Activated CD4-positive, alpha-beta T cell treated with anti-CD3 and anti-CD28 coated beads for 24 hours (primary cell): ENCODE measurements at places on chromosomes 7 and 10.

DNA sequence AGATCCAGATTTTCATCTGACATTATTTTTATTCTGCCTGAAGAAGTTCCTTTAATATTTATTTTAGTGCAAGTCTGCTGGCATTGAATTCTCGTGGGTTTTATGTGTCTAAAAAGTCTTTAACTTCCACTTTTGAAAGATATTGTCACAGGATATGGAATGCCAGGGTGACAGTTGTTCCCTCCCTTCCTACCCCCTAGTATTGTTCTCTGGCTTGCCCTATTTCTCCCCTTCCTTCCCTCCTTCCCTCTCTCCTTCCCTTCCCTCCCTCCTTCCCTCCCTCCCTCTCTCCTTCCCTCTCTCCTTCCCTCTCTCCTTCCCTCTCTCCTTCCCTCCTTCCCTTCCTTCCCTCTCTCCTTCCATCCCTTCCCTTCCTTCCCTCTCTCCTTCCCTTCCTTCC, 14.9 kb downstream of the OLAH start:
- DNase-seq, result no peak

DNA sequence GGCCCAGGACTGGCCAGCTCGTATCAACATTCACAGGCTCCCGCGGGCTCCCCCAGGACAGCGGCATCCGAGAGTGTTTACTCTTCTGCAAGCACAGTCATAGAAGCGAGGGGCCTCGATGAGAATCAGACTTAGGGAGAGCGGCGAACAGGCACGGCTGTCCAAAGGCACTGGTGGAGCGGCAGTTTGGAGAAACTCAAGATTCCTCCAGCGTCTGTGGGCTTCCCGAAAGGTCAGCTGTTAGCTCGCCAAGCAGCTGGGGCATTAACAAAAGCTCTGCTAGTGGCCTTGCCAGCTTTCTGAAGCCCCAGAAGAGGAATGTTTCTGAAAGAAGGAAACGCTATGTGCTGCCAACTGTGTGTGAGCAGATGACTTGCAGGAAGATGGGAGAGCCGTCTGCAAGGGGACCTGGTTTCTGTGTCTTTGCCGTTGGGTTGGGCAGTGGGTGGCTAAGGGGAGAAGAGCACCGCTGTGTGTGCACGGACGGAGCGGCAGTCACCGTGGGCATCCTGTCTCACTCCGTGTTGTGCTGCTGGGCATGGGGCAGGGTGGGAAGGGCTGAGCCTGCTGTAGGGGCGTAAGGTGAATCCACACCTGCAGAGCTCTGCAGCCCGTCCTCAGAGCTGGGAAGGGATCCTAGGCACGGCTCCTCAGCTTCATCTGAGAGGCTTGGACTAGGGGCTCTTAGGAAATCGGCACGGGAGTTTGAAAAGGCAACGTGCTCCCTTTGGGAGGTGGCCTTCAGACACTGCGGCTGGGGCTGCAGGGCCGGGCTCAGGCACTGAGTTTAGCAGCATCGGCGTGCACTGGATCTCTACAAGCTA, 42.1 kb downstream of the AMZ1 start:
- no peak for DNase-seq

- DNase-seq, result no peak
Measured at GRCh38 chr10:77763453-77764430, 126.1 kb upstream of the KCNMA1 start.

- no peak for DNase-seq
Measured at GRCh38 chr10:14389981-14390590, 59.4 kb upstream of the FRMD4A start.

DNA sequence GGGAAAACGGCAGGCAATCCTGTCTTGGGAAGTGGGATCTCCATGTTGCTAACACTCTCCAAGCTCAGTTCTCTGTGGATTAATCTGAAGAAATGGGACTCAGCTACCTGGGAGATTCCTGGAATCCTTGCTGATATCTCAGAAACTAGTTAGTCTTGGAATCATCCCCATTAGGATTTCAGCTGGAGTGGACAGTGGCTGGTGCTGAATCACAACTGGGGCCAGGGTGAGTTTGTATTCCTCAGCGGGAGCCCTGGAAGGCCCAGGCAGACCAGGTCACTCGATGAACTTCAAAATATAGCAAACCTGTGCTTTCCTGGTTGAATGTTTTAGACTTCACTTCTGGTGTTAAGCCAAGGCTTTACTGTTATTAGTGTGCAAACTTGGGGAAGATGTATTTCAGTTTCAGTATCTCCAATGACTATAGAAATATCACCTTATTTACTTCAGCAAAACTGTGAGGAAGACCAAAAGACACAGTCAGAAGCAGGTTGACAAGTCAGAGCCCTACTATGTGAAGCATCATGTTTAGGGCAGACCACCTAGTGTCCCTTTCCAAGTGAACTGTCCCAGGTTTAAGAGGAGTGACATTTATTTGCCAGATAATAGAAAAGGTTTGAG, 126.1 kb downstream of the AOAH start:
- DNase-seq, result no peak

- DNase-seq, result no peak
Measured at GRCh38 chr10:4260483-4261124, 475.6 kb upstream of the KLF6 start.

DNA sequence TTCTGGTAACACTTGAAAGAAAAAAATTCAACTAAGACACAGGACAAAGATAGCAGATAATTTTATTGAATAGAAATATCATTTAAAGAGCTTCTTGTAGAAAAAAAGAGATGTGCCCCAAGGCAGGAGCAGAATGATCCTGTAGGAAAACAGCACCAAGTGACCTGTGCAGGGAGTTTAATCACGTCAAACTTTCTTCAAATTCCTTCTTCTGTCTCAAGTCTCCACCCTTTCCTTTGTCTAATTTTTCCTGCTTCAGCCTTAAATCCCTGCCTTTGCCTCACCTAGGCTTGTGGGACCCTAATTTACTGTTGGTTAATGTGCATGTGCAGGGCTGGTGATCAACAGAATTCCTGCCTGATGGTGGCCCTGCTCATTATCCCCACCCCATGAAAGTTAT, 481.4 kb downstream of the IPMK start:
- no peak for DNase-seq

- no peak for DNase-seq
Measured at GRCh38 chr7:150716368-150716767, at the start of gene GIMAP1. Gene GIMAP1 (plus strand): TSS chr7:150716613. CDS start chr7:150719048, 2,435 bp downstream.

GRCh38 chr10:95324436-95325268, 33.8 kb upstream of the PDLIM1 start:
- DNase-seq, result no peak

DNA sequence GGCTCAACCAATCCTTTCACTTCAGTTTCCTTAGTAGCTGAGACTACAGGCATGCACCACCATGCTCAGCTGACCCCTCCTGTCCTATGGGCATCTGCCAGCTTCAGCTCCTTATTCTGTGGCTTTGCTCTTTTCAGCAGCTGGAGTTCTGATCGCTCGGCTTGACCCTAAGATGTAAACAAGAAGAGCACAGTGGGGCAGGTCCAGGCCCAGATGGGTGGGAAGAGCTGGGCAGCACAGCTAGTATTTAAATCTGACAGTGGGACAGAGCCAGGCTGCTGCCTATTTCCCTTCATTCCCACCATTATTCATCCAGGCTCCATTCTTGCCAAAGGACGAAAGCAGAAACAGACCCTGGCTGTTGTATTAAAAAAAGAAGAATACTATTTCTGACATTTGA, 494.9 kb upstream of the PODXL start:
- no peak for DNase-seq

GRCh38 chr10:55474258-55474657, 673.2 kb upstream of the PCDH15 start:
- DNase-seq, result no peak

DNA sequence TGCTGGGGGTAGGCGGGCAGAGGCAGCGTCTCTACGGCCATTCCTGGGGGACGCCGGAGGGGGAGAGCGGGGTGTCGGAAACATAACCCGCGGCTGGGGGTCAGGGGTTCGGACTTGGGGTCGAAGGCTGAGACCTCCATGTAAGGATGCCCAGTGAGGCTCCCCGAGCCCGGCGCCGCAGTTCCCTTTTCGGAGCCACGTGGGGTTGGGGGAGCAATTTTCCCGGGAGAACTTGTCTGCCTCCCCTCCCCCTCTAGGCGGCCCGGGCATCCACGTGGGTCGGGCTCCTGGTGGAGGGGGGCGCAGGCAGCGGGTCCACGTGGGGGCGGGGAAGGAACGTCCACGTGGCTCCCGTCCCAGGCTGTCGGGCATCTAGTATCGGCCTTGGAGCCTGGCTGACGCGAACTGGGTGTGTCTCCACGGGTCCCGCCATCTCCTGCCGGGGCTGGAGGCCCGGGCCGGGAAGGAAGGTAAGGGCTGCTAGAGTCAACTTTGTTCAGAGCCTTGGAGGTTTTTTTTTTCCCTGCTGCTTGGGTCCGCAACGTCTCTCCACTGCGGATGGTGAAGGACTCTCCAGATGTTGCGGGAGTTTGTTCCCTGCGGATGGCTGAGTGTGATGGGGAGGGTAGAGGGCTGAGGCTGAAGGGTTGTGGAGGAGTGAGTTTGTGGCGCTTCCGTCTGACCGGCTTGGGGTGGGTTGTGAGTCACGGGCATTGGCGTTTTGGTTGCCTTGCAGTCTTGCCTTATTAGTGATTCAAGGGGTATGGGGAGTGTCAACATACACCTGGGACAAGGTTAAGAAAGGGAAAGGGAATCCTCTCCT, 744 bp downstream of the PPRC1 start:
- peak; percentile 57 for DNase-seq

GRCh38 chr7:113796557-113796956, 122.3 kb downstream of the PPP1R3A start:
- no peak for DNase-seq

DNA sequence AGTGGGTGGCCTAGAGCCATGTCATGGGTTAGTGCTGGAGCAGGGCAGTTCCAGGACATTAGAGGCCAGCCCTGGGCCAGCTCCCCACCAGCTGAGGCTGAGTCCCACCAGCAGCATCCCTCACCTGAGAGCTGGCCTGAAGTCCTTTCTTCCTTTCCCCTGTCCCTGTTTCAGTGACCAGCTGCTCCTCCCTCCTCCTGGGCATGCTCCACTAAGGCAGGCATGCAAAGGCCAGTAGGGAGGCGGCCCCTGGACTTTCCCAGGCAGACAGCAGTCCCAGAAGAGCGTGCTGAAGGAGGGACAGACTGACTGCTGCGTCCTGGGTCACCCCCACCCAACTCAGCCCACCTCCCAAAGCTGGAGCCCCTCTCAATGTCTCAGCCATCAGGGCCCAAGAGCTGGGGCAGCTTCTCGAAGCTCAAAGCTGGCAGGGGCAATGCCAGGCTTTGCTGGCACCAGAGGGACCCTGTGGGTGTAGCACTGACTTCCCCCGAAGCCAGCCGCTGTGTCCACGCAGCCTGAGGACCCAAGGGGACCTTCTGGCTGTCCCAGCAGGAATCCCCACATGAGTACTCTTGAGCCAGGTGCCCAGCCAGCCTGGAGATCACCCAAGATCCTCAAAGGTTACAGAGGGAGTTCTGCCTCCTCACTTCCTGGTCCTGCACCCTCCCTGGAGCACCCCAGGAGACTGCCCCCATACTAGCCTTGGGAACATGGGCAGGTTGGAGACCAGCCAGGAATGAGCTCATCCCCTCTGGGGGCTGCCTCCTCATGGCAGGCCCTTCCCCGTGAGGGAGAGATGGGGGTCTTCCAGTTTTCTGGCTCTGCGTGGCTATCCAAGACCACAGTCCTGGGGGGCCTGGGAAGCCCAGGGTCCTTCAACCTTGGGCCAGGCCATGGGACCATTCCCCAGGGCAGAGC, 35.2 kb upstream of the RET start:
- DNase-seq, result no peak

DNA sequence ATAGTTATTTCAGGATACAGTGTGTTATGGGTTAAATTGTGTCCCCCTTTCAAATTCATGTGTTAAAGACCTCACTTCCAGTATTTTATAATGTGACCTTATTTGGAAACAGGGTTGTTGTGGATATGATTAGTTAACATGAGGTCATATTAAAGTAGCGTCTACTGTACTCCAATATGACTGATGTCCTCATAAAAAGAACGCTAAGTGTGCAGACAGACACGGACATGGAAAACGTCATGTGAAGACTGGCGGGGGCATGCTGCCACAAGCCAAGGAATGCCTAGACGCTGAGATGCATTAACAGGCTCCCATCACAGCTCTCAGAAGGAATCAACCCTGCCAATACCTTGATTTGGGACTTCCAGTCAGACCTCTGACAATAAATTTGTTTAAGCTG, 1.5 kb upstream of the WDR37 start:
- DNase-seq, result no peak

GRCh38 chr7:110943701-110944345, 147.1 kb upstream of the LRRN3 start:
- no peak for DNase-seq

DNA sequence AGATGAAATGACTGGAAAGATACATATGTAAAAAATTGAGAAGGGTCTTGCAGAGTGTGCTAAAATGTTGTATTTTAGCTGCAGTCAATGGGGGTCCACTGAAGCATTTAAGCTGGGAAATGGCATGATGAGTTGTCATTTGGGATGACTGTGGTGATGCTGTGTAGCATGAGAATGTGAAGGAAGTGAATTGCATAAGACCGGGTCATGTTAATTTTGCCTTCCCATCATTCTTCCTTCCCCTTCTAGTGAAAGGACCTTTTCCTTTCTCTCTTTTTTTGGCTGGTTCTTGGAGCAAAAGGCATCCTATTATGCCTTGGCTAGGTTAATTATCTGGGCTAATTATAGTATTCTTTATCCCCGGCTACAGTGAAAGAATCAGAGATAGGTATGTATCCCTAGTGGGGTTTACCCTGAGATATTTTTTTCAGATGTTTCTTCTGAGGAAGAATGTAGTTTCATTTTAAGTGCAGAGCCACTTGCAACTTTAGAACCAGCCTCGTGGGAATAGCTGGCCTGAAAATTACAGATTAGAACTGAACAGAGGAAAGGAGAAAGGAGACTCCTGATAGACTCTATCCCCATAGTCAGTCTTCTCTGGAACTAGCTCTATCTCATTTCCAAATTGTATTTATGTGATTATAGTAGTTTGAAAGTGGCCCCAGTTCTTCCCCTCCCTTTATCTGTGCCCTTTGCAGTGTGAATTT, 93.6 kb downstream of the HGF start:
- DNase-seq, result no peak

GRCh38 chr10:21702633-21703111, 168.6 kb downstream of the MLLT10 start:
- DNase-seq, result no peak

DNA sequence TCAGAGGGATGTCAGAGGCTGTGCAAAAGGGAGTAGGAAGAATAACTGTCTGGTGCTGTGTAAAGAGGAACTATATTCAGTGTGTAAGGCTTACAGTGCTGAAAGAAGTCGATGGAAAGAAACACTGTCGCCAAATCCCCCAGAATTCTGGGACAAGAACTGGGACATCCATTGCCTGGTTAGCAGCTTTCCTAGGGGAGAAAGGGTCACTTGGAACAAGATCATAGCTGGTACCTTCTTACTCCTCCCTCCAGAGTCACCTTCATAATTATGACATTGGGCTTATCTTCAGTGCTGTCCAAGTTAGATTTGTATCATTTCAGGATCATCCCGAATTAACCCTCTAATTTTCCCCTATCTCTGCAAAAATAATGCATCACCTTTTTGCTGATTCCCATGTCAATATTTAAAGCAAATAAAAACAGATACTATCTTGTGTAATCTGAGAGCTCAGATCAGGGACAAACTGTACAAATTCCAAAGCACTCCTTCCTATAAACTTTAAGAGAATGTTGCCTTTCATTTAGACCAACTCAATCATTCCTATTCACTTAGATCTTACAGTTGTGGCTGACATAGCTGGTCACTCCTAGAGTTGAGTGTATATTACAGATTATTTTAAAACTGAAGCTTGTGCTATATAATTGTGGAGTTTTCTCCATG, 96.5 kb downstream of the DNAH11 start:
- no peak for DNase-seq

- no peak for DNase-seq
Measured at GRCh38 chr7:130593033-130593432, 75.5 kb downstream of the COPG2 start.
